Umbilical cord (tissue), 2 donors: ENCODE measurements at places on chromosomes 12 and 14.
A peak's percentile ranks its signal among the peaks of the same experiment; 100 is the strongest.

DNA sequence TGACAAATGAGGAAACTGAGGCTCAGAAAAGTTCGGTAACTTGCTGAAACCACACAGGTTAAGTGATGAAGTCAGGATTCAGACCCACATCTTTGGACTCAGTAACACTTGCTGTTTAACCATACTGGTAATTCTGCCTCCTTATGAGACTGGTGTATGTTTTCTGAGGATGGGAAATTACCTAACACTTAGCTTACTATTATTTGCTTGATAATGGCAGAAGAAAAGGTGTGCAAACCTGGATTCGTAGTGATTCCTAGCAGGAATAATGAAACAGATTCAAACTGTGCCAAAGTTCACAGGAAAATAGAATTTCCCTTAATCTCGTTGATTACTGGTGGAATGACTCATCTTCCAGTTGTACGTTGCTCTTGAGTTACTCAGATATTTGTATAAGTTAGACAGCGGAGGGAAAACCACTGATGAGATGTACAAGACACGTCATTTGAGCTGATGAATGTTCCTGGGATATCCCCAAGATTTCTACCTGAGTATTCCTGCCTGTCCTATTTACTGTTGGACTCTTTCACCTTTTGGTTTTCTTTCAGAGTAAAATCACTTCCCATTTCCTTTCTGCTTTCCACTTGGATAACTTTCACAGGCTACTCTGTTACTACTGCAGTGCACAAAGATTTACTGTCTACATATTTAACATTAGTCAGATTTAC lies 37.5 kb downstream of the PRORP start:
- DNase-seq = peak; percentile 35

GRCh38 chr14:22079766-22080165 lies 406.1 kb upstream of the OR4E1 start:
- no peak for DNase-seq

GRCh38 chr12:1864867-1865266 lies 44.5 kb downstream of the LRTM2 start:
- no peak for DNase-seq

DNA sequence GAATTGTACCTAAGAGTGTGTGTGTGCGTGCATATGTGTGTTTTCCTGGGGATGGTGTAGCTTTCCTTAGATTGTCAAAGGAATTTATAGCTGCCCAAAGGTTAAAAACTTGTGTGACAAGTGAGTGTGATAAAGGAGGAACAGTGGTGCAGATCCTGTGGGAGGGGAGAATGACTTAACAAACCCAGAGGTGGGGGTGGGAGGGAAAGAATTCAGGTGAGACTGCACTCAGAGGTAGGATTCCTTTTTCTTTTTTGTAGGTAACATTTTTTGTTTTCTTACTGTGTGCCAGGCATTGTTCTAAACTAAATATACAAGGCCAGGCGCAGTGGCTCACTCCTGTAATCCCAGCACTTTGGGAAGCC lies 45.3 kb upstream of the SINHCAF start:
- peak; percentile 12 for DNase-seq

- DNase-seq = no peak
Observed at GRCh38 chr12:54933376-54933775, 51.2 kb downstream of the TESPA1 start.

- no peak for DNase-seq
Observed at GRCh38 chr14:42927313-42927712, 1320.6 kb downstream of the LRFN5 start.

DNA sequence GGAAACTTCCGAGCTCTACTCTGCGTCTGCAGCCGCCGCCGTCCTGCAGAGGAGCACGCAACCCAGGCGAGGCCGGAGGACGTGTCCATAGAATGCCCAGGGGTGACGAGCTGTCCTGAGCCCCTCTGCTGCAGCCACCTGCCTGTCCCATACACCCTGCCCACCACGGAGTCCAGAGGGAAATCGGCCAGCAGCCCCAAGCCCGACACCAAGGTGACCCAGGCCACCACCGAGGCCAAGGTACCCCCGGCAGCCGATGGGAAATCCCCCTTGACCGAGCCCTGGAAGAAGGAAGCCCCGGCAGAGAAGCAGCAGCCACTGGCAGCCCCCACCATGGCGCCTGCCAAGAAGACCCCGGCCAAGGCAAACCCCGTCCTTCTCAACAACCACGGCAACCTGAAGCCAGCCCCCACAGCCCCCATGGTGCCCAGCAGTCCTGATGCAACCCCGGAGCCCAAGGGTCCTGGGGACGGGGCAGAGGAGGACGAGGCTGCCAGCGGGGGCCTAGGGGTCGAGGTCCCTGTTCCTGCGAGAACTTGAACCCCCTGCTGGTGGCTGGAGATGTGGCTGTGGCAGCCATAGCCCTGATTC lies 128.7 kb upstream of the C14orf180 start:
- no peak for DNase-seq

DNA sequence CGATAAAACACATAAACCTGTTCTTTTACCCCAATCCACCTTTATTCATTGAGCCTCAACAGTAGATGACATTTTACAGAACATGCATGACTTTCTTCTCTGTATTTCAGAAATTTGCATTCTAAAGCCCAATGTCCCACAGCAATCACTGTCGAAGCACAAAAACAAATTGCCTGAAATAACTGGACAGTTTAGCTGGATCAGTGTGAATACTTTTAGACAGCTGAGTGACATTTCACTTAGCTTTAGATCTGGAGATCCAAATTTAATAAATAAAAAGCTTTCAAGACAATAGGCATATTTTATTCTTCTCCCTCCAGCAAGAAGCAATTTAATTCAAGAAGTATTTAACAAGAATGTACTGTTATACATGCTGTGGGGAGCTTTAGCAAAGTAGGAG lies 109.1 kb upstream of the FSCB start:
- no peak for DNase-seq

- DNase-seq = no peak
Observed at GRCh38 chr12:48930475-48930874, 5.2 kb upstream of the FKBP11 start.

- DNase-seq = no peak
Observed at GRCh38 chr12:52501490-52501889, 8.4 kb upstream of the KRT6A start.

DNA sequence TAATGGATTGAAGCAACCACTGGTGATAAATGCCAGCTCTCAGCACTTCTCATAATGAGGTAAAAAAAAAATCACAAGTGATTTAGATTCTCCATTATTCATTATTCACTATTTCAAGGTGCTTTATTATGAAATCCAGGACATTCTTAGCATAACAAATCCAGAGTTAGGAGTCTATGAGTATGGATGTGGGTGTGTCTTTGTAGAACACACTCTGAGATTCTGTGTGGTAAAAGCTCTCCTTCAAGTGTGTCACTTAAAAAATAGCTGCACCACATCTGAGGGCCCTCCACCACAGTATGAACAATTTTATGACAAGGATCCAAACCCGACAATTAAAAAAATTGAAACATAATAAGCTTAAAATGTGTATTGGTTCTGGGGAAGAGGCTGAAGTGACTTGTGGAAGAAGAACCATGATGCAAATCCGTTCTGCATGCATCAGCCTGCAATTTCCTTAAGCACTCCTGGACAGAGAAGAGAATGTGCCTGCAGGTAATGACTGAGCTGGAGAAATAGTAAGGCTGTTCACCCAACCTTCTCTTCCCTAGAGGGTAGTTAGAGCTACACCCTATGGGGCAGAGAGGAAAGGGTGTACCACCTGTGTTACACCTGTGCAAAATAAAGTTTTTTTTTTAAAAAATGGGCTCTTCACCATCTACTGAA lies 488.5 kb upstream of the MGAT4C start:
- no peak for DNase-seq

DNA sequence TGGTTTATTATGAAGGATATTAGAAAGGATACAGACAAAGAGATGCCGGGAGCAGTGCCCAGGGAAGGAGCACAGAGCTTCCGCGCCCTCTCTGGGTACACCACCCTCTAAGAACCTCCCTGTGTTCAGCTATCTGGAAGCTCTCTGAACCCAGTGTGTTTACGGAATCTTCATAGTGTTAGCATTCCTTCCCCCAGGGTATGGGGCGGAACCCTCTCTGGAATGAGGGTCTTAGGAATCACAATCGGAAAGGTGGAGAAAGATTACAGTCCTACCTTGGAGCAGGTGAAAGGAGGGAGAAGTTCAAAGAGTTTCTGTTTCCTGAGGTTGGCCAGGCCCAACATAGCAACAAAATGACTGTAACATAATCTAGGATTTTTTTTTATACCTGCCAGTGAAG lies 6.8 kb upstream of the NUDT4 start:
- no peak for DNase-seq

- peak; percentile 82 for DNase-seq
Observed at GRCh38 chr14:24734917-24735500, 101.0 kb upstream of the GZMB start.

DNA sequence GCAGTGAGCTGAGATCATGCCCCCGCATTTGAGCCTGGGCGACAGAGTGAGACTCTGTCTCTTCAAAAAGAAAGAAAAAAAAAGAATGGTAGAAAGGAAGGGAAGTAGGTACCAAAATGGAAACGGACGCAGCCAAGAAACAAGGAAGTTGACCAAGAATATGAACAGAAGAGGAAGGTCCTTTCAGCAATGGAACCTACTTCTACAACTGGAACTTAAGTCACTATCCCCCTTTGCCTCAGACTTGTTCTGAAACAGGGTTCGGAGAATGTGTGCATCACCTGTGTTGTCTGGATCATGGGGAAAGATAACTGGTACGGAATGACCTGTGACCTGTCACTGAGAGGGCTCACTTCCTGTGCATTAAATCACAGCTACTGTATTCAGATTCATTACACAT lies 43.9 kb upstream of the RNASE1 start:
- DNase-seq = peak; percentile 15

- no peak for DNase-seq
Observed at GRCh38 chr14:69972755-69973154, 93.5 kb downstream of the SMOC1 start.

- no peak for DNase-seq
Observed at GRCh38 chr12:6443361-6443983, 1.3 kb upstream of the CD27 start.

DNA sequence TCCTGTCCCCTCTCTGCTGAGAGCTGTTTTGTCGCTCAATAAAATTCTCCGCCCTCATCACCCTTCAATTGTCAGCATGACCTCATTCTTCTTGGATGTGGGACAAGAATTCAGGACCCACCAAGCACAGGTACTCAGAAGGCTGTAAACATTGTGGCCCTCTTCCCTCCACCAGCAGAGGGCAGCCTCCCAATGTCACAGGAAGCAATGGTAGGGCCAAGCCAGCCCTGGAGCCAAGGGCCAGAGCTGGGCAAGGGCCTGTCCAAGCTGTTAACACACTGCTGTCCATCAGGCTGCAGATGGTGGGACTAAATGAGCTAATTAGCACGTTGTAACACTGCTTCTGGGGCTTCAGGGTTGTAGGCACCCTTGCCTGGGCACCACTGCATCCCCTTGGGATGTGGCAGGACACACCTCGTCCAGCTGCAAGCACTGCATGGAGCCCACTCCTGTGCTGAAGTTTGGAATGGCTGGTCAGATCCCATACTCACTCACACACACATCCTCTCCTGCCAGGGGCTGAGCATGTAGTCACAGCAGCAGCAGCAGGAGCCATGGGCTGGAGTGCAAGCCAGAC lies 62.7 kb upstream of the HECTD1 start:
- DNase-seq = no peak

- DNase-seq = no peak
Observed at GRCh38 chr12:70556179-70556869, 80.9 kb downstream of the PTPRB start.

DNA sequence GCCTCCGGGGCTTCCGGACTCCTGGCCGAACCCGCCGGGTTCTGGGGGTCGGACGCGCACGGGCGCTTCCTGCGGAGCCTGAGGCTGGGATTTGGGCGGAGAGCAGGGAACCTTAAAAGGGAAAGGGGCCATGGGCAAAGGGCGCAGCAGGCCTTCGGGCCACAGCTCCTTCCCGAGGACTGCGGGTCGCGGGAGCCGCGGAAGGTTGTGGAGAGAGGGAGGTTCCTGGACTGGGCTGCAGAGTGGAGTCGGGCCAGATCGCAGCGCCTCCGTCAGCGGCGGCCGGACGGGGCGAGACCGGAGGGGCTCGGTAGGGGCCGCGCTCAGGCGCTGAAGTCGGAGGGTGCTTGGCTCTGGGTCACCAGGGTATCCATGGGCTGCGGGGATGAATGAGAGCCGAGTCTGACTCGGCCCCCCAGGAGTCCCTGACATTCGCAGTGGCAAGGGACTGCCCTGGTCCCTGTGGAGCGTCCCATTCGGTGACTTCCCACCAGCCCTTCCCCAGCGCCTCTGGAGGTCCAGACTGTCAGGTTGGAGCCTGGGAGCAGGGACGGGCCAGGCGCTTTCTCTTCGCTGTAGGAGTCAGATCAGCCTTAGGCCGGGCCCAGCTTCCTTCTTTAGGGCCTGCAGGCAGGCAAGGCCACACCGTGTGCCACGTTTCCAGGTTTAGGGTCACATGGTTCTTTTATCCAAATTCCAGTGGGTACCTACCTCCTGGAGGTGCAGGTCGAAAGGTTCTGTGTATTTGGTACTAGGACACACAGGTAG lies 938 bp upstream of the SLC25A29 start:
- DNase-seq = no peak

GRCh38 chr12:91099341-91099740 lies 12.0 kb downstream of the LUM start:
- peak; percentile 73 for DNase-seq

GRCh38 chr14:48983351-48983888 lies 602.8 kb downstream of the RPS29 start:
- DNase-seq = peak; percentile 63

DNA sequence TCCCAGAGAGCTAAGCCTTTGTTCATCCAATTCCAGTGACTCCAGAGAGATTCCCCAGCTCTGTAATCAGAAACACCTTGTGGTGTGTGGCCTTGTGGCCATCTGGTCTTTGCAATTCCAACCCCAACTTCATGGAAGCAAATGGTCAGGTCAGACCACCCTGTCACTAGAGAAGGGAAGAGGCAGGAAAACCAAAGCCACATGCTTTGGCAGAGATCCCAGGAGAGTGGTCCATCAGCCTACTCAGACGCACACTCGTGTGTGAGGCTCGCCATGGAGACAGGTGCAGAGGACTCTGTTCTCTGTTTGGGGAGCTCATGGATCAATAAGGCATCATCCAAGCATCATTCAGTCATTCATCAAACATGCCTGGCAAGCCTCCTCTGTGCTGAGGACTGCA lies 46.2 kb upstream of the TUNAR start:
- no peak for DNase-seq

DNA sequence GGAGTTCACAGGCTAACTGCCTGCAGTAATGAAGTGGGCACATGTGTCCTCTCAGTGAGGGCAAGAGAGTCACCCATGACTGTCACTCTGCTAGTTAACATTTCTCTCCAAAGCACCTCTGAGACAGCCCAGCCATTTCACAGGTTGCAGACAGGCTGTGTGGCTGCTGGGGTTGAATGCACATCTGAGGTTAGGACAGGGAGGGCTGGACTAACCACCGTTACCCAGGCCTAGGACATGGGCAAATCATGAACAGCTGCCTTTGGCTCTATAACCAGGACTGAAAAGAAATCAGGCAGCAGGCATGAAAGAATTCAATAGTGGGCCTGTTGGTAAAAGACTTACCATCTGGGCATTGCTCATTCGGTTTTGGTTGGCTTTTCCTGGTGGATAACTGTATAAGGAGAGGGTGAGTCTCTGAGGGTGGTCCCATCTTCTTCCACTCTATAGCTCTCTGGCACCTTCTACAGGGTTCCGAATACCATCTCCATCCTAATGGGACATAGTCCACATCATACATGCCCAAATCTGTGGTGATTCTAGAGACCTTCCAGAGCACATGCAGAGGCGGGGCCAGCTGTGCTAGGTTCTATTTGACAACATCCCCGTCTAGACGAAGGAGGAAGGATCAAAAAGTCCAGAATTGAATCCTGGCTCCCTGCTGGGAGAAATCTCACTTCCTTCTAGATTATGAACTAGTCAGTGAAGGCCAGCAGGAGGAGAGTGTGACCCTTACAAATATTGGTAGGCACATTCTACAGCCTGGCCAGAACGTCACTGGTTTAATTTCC lies 10.8 kb downstream of the CRACR2A start:
- no peak for DNase-seq
